GM23248 (cell line): ENCODE measurements at places on chromosomes 7 and 10. TPM values are rescaled to one million over a fixed set of nuclear protein-coding genes. Genes with fewer than 3 reads are reported as not detected.

DNA sequence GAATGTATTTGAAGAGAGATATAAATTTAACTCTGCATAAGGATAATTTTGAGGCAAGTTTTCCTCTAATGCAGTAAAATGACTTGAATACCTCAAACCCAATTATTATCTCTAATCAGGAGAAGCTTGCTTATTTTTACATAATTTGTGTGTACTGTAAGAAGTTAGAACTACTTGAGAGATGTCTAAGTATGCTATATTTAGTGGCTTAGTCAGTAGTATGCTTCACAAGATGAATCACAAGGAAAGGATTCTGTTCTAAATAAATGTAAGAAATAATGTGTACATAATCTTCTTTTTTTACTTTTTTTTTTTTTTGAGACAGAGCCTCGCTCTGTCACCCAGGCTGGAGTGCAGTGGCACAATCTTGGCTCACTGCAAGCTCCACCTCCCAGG lies 13.7 kb downstream of the PHTF2 start:
- peak; percentile 87 for DNase-seq

DNA sequence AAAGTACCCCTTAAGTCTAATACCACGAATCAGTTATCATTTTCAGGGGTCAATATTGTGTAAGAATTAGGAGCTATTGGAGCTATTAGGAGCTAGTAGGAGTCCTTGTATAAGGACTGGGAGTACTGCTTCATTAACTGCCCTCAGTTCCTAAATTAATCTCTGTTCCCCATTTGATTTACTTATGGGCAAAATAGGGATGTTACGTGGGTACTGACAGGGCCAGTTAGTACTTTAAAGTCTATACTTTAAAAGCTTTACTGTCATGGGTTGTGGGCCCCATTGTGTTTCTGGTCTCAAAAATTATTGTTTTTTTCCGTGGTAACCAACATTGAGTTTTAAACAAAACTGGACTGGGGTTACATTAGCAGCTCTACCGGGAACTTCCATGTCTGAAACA lies 60.3 kb downstream of the PRKAR2B start:
- no peak for DNase-seq

GRCh38 chr10:126906704-126907422 lies 1.6 kb downstream of the DOCK1 start:
- no peak for DNase-seq

DNA sequence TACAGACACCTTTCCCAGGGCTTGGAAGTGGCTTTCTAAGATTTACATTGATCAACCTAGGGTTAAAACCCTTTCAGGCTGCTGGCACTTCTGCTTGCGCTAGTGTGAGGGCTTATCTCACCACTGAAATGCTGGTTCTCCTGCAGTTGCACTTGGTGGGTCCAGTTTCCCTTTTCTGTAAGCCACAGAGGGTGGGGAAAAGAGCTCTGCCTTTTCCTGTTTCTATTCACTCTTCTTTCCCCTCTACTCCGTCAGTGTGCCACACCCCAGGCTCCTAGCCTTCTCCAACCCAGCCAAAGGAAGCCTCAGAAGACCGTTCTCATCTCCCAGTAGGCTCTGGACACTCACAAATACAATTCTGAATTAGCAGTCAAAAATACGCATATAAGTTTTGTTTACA lies 19.0 kb upstream of the CAPZA2 start:
- no peak for DNase-seq

DNA sequence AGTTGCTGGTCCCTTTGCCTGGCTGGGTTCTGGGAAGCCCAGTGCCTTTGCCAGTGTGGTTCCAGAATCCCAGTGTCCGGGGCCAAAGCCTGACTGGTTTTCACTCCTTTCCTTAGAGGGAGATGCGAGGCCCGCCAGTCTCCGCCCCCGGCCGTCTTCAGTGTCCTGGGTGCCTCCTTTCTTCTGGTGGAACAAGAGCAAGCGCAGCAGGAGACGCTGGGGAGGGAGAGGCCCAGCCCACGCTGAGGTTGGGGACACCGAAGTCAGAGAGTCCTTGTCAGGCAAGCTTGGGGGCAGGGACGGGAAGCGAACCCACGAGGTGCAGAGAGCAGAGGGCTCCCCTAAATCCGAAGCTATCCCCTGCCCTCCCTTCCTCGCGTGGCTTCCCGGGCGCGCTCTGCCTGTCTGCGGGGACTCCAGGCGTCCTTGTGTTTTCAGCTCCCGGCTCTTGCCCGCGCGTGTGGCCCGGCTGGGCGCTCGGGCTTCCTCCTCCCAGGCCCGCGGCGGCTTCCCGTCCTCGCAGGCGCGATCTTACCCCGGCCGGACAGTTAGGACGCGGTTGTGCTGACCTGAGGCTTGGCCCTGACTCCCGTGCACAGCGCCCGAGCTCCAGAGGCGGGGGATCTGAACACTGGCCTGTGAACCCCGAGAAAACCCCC lies 60.6 kb upstream of the UBE3C start:
- peak; percentile 39 for DNase-seq

DNA sequence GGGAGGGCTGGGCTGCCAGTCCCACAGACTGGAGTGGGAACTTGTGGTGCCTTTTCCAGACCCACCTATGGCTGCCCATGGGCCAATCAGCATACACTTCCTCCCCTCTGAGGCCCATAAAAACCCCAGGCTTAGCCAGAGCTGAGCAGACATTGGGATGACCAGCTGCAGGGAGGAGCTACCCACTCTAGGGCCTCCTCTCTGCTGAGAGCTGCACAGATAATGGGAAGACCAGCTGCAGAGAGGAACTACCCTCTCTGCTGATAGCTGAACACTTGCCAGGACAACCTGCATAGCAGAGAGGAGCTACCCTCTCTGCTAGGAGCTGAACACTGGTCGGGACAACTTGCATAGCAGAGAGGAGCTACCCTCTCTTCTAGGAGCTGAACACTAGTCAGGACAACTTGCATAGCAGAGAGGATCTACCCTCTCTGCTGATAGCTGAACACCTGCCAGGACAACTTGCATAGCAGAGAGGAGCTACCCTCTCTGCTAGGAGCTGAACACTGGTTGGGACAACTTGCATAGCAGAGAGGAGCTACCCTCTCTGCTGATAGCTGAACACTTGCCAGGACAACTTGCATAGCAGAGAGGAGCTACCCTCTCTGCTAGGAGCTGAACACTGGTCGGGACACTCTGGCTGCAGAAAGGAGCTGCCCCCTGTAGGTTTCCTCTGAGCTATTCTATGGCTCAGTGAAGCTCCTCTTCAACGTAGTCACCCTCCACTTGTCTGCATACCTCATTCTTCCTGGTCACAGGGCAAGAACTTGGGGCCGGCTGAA lies 88.3 kb upstream of the CACUL1 start:
- DNase-seq, result no peak

DNA sequence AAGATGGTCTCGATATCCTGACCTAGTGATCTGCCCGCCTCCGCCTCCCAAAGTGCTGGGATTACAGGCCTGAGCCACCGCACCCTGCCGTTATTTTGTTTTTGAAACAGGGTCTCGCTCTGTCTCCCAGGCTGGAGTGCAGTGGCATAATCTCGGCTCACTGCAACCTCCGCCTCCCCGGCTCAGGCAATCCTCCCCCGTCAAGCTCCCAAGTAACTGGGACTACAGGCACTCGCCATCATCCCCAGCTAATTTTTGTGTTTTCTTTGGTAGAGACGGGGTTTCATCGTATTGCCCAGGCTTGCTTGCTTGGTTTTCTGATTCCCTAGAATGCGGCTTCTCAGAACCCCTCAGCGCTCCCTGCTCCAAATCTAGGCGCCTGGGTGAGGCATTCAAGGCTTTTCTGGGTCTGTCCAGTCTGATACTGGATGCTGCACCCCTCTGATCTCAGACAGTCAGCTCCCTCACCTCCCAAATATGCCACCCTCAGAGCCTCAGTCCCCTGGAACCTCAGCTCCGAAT lies 1.3 kb downstream of the TFR2 start:
- DNase-seq, result no peak

Gene TEX36
- 0.76 TPM in 1 of 2 replicates, not detected in the other for total RNA-seq

Gene CAMK1D
- total RNA-seq, result 0.13 and 0.22 TPM in 2 replicates

Gene NUTM2B
- total RNA-seq, result 0.76 TPM in 1 of 2 replicates, not detected in the other

Gene MMS19
- total RNA-seq, result 89.7 and 116 TPM in 2 replicates

Gene H2BK1
- not detected in 2 replicates for total RNA-seq

Gene ZNF425
- 3.8 and 5.4 TPM in 2 replicates for total RNA-seq
